ENCODE measurements at places on chromosomes 16 and 17.

DNA sequence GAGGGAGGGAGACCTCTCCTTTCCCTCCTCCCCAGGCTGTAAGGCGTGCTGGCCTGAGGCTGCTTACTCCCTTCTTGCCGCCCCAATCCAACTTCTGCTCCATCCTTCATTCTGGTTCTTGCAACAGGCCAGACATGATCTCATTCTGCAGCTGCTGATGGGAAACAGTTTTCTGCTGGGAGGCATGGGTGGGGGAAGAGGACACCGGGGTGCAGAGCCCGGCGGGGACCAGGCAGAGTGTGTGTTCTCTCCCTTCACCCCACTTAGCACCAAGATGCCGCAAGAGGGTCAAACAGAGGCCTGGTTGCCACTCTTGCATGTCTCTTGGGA is 1.4 kb downstream of the SARM1 start:
- no peak for DNase-seq

GRCh38 chr16:29662729-29663015 is 375 bp upstream of the SPN start:
- DNase-seq: no peak

DNA sequence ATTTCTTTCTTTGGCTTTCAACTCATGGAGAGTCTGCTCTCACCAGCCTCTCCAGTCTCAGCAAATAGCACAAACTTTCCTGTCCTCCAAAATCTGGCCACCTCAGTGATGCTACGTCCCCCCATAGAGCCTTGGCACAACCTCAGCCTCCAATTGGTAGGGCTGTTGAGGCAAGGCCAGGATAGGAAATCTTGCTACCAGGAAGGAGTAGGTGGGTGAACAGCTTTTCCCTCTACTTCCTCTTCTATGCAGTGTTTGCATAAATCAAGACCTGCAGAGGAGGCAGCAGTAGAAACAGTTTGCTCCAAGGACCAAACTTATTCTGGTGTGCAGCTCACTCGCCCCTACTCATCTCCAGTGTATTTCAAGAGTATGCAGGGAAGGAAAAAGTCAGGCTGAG is 701 bp upstream of the DPEP2 start:
- DNase-seq: no peak

DNA sequence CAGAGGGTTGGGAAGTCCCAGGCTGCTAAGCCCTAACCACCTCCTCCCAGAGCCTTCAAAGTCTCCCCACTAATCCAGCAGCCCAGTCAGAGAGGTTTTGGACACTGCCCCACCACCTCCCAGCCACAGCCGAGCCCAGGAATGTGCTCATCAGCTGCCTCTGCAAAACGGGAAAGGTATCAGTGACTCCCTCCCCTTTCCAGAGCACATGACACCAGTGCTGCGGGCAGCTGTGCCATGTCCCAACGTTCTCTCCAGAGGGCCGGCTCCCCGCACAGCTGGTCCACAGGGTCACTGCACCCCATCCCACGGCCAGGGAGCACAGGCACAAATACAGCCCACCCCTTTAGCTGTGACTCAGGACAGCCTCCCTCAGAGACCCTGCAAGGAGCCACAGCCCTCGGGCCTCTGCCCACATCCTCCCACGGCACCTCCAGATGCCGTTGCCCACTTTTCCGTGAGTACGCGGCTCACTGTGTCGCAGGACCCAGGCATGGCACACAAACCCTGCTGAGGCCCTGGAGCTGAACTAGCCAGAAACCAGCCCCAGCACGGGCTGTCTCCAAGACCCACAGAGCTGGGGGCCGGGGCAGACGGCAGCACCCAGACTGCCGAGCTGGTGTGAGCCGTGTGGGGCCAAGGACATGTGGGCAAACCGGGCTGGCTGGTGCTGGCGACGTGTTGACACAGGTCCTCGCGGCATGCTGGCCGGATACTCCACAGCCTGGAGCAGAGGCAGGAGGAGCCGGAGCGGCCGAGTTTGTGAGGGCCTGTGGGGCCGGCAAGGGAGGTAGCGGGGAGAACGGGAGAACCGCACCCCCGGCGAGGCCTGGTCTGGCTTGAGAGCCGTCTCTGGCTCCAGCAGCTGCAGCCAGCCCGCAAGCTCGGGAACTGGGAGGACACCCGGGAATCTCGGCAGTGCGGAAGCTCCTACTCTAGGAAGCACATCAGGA is 6.3 kb upstream of the PPP1R27 start:
- DNase-seq: no peak

GRCh38 chr16:49259330-49259729 is 22.3 kb downstream of the CBLN1 start:
- DNase-seq: no peak

GRCh38 chr16:4176906-4177417 is 60.7 kb upstream of the ADCY9 start:
- DNase-seq: no peak

GRCh38 chr17:4014148-4014927 is 50.1 kb upstream of the ATP2A3 start:
- DNase-seq: no peak

DNA sequence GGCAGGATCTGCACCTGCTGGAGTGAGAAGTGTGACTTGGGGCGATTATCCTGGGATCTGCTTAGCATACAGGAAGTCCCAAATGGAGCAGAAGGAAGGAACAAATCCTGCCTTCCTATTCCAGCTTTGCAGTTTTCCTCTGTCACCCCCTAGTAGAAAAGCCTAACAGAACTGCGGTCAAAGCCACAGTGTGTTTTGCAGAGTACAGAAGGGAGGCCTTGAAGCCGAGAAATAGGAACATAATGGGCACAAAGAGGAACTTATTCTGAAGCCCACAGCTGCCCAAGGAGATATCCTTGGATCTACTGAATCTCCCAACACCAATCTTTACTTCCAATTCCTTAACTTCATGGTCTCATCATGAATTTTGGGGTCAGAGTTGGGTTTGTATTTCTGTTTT is 8.5 kb downstream of the KRTAP1-5 start:
- DNase-seq: no peak

GRCh38 chr16:88453217-88453531 is at the start of gene ZFPM1:
Gene ZFPM1, plus strand, starts transcription at chr16:88453280. Its CDS starts 359 bp downstream, at chr16:88453639.
- DNase-seq: no peak

DNA sequence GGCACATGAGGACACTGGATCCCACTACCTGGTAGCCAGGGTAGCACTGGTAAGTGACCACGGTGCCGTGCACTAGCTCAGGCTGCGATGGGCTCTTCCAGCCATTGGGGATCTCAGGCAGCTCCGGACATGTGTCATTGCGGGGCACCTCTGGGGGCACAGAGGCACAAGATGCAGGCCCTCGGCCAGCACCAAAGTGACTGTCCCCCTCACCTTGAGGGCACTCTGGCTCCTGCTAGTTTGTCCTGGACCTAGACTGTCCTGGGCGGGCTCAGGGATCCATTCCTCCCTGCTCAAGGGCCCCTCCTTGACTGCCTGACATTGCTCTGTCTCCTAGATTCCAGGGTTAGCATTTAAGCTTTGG is 6.7 kb upstream of the PHF12 start:
- no peak for DNase-seq

- peak; percentile 59 for DNase-seq
Measured at GRCh38 chr16:89363621-89364393, 126.6 kb downstream of the ANKRD11 start.

- DNase-seq: no peak
Measured at GRCh38 chr17:42146911-42147607, 7.7 kb downstream of the RAB5C start.

GRCh38 chr17:73342050-73342522 is 30.3 kb upstream of the CDC42EP4 start:
- DNase-seq: peak; percentile 79

GRCh38 chr17:13636951-13637350 is 35.2 kb upstream of the HS3ST3A1 start:
- no peak for DNase-seq

- no peak for DNase-seq
Measured at GRCh38 chr17:76054112-76054476, 18.2 kb downstream of the SRP68 start.

GRCh38 chr17:75602644-75603043 is 15.0 kb downstream of the MYO15B start:
- DNase-seq: no peak

- no peak for DNase-seq
Measured at GRCh38 chr17:33596899-33597298, 303.8 kb upstream of the ASIC2 start.
